ENCODE measurements at places on chromosomes 3 and 15.

DNA sequence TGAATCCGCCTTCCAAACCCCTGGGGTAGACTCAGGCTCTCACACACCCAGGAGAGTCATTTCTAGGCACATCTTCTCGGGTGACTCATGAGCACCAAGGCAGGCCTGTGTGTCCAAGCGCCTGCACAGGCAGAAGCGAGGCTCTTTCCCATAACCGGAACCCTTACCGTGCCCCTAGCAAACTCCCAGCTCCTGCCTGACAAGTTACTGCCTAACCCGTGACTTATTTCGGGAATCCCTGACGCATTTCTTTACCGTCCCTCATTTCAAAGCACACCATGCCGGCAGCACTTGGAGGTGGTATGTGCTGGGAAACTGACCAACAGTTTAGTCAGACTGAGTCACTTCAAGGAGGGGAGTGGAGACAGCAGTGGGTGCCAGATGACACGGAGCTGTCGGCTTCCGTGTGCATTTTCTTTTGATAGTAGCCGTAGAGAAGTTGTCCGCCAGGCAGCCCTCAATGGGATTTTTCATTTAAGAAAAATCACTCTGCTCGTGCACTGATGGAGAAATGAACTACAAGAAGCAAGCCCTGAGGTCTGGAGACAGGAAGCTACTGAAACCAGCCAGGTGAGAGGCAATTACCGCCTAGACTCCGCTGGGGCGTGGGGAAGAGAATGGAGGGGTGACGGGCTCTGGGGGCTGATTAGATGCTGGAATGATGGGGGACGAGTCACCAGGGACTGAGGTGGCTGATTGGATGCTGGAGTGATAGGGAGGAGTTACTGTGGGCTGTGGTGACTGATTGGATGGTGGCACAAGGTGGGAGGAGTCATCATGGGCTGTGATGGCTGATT is 17.3 kb upstream of the HRH1 start:
- peaks cover 4% of the 10 kb centered on the region for H3K4me1 ChIP-seq
- peak; percentile 75 for DNase-seq
- H3K27ac ChIP-seq = peak overlapping the region; percentile 93
- H3K4me3 ChIP-seq = no peak overlapping the region
- H3K27me3 ChIP-seq = no peaks in the 10 kb centered on the region

DNA sequence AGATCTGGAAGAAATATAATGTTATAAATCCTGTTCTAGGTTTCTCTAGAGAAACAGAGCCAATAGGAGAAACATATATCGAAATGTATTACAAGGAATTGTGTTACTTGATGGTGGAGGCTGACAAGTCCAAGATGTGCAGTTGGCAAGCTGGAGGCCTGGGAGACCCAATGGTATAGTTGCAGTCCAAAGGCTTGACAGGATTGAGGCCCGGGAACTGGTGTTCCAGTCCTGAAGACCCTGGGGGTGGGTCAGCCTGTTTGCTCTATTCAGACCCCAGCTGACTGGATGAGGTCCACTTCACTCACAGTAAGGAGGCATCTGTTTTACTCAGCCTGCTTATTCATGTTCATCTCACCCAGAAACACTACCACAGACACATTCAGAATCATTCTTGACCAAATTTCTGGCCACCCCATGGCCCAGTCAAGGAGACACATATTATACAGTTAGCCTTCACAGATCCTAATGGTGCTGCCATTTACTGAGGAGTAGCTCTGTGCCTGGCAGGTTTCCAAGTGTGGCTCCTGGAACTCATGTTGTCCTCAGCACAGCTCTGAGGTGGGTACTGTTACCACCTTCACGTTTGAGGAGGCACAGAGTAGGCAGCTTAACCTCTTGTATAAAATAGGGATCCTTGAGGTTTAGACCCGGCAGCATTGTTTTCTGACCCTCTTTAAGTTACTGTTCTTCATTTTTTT is 3.7 kb downstream of the TRAK1 start:
- no peak for DNase-seq
- no peak overlapping the region for H3K27ac ChIP-seq
- no peaks in the 10 kb centered on the region for H3K36me3 ChIP-seq
- no peaks in the 10 kb centered on the region for H3K27me3 ChIP-seq

DNA sequence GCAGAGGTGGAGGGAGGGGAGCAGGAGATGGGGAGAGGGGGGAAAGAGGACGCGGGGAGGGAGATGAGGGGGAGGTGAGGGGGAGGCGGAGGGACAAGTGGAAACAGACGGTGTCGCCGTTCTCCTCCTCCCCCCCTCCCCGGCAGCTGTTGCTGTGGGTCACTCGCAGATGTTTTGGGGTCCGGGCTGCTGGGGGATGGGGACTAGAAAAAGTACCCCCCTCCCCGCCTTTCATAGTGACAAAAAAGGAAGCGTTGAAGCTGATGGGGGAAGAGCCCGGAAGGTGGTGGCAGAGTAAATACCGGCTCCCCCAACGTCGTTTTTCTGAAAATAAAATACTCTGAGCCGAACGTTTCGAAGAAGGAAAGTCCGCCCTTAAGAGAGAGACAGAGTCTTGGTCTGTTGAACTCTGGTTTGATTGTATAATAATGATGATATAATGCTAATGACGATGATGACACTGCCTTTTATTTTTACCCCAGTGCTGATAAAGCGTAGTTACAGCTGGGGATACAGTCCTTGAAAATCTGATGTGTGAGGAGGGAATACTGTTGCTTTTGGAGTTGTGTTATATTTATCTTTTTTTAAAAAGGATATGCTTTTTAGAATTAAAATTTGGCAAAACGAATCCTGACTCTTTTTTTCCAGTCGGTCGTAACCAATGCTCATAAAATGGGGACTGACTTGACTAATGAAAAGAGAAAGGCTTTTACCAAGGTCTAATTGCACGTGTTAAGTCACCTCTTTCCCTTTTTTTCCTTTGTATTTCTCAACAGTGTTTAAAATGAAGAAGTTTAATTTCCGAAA is 993 bp downstream of the STXBP5L start:
- no peak overlapping the region for H3K27ac ChIP-seq
- no peaks in the 10 kb centered on the region for H3K27me3 ChIP-seq
- H3K4me1 ChIP-seq = peaks cover 6% of the 10 kb centered on the region
- no peak for DNase-seq
- H3K36me3 ChIP-seq = no peaks in the 10 kb centered on the region
- H3K4me3 ChIP-seq = peak overlapping the region; percentile 61

DNA sequence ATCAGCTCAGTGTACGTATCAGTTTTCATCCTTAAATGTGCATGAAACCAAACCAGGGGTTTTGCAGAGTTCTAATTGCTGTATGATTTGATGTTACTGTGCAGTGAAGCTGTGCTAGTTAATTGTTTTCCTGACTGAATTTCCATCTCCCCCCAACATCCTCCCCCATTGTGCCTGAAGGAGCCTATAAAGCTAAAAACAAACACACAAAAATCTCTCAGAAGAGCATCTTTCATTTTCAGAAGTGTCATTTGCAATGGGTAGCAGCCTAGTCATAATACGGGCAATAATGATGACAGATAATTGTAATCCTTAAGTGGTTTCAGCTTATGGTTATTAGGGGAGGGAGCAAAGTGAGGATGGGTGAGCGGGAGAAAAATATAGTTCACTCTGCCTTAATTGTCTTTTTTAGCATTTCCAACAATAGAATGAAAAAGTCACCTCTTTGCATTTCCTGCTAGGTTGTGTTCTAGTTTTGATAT is 207.9 kb upstream of the TBL1XR1 start:
- H3K4me1 ChIP-seq = no peaks in the 10 kb centered on the region
- no peaks in the 10 kb centered on the region for H3K36me3 ChIP-seq
- H3K4me3 ChIP-seq = no peak overlapping the region
- H3K27ac ChIP-seq = no peak overlapping the region
- DNase-seq = no peak

DNA sequence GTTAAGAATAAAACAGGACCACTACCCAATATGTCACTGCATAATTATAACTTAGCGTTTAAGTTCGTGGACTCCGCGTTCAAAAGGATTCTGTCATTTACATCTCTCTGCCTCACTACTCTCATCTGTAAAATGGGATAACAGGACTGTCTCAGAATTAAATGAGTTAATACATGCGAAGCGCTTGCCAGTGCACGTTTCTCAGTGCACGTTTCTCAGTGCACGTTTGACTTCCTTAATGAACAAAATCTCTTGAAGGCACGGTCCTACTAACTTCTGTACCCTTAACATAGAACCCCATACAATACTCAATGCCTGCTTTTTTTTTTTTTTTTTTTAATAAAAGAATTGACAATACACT is 499 bp downstream of the RABL3 start:
- no peak for DNase-seq
- H3K27ac ChIP-seq = peak overlapping the region; percentile 93
- H3K27me3 ChIP-seq = no peaks in the 10 kb centered on the region
- H3K36me3 ChIP-seq = peaks cover 18% of the 10 kb centered on the region

- no peak for DNase-seq
- H3K27ac ChIP-seq = no peak overlapping the region
- H3K4me1 ChIP-seq = no peaks in the 10 kb centered on the region
- no peaks in the 10 kb centered on the region for H3K36me3 ChIP-seq
- no peaks in the 10 kb centered on the region for H3K27me3 ChIP-seq
Observed at GRCh38 chr3:193053046-193053435, 135.4 kb upstream of the MB21D2 start.

Data from ascending aorta (tissue), 2 donors.